NCI-H2107 (cell line): ENCODE measurements at places on chromosomes 5 and 9.

DNA sequence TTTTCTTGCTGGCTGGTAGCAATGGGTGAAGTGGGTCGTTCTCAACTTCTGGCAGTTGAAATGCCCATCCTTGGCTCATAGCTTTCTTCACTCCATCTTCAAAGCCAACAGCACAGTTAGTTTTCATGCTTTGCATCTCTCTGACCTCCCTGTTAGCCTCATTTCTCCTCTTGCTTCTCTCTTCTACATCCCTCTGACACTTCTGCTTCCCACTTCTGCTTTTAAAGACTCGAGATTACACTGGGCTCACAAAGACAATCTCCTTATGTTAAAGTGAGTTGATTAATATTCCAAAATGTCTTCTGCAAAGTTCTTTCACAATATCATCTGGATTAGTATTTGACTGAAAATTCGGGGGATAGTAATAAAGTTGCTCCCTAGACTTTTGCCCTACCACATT lies 684.8 kb upstream of the CCNG1 start:
- DNase-seq: no peak

GRCh38 chr9:127974001-127974768 lies 6.6 kb downstream of the EEIG1 start:
- DNase-seq: no peak

- no peak for DNase-seq
Observed at GRCh38 chr5:6801236-6801635, 88.0 kb downstream of the TENT4A start.

DNA sequence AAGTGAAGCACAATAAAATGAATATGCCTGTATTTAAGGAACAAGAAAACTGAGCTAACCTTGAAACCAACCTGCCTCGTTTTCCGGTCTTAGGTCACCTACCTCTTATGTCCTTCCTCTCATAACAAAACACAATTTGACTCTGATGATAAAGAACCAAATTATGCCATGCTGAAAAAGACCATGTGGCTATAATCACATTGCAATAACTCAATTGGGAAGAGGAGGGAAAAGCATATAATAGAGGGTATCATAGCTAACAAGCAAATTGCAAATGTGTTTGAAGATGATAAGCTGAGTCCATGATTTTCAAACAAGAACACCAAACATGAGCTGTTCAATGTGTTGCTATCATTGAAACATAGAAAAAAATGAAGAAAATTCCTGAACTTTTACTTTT lies 260.8 kb downstream of the PLK2 start:
- no peak for DNase-seq

DNA sequence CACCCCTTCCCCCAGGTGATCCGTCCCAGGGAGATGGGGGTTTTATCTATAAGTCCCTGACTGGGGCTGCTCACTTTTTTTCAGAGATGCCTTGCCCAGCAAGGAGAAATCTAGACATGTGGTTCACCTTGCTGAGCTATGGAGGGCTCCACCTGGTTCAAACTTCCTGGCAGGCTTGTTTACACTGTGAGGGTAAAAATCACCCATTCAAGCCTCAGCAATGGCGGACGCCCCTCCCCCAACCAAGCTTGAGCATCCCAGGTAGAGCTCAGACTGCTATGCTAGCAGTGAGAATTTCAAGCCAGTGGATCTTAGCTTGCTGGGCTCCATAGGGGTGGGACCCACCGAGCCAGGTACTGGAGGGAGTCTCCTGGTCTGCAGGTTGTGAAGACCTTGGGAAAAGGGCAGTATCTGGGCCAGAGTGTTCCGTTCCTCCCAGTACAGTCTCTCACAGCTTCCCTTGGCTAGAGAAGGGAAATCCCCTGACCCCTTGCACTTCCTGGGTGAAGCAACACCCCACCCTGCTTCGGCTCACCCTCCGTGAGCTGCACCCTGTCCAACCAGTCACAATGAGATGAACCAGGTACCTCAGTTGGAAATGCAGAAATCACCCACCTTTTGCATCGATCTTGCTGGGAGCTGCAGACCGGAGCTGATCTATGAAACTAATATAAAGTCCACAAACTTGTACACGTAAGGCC lies 231.7 kb downstream of the CTNND2 start:
- no peak for DNase-seq

DNA sequence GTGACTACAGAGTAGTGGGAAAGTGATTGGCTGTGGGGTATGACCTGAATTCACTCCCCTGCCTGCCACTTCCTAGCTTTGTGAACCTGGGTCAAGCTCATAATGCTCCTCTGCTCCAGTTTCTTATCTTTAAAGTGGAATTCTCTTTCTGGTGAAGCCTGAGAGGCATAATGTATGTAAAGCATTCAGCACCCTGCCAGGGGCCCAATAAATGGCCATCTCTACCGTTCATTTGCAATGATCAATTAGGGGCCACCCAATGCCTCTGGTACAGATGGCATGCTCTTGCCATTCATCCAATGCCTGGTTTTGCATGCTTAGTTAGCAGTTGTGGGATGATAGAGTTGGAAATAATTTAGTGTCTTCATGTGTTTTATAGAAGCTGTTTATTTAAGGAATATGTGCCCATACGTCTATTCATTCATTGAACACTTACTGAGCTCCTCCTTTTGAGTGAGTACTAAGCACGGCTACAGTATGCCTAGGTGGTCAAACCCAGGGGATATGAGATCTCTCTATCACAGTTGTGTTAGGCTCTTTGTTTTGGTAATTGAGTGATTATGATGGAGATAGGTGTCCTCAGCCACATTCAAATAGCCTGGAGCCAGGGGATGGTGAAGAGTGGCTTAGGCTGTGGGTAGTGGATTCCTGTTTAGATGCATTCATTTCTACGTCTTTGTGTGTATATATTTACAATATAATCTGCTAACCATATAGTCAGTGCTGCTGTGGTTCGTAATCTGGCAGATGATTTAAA lies 15.3 kb downstream of the ZNF462 start:
- DNase-seq: no peak

GRCh38 chr9:36315283-36315682 lies 57.0 kb upstream of the GNE start:
- DNase-seq: no peak

DNA sequence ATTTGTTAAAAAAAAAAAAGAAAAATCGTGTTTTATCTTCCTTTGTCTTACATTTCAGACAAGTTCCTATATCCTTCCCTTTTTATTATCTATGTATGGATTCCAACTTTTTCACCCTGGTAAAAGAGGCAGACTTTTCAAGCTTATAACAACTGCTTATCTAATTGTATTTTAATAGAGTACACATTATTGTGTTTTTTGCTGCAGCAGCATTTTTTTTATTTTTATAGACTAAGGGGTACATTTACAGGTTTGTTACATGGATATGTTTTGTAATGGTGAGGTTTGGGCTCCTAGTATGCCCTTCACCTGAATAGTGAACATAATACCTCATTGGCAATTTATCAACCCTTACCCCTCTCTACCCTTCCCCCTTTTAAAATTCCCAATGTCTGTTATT lies 195.0 kb upstream of the RGMB start:
- no peak for DNase-seq

- no peak for DNase-seq
Observed at GRCh38 chr5:143543358-143544255, 140.1 kb upstream of the NR3C1 start.

GRCh38 chr5:138659561-138659960 lies 84.4 kb upstream of the HSPA9 start:
- DNase-seq: no peak

GRCh38 chr5:110854200-110854599 lies 115.4 kb downstream of the SLC25A46 start:
- DNase-seq: no peak

DNA sequence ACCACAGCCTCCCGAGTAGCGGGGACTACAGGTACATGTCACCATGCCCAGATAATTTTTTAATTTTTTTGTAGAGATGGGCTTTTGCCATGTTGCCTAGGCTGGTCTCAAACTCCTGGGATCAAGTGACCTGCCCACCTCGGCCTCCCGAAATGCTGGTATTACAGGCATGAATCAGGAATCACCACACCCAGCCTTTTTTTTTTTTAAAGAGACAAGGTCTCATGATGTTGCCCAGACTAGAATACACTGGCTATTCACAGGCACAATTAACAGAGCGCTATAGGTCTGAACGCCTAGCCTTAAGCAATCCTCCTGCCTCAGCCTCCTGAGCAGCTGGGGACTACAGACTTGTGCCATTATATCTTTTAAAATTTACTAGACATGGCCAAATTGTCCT lies 36.1 kb downstream of the GEMIN5 start:
- DNase-seq: no peak

GRCh38 chr9:19380826-19381075 lies 715 bp upstream of the RPS6 start:
- DNase-seq: no peak

DNA sequence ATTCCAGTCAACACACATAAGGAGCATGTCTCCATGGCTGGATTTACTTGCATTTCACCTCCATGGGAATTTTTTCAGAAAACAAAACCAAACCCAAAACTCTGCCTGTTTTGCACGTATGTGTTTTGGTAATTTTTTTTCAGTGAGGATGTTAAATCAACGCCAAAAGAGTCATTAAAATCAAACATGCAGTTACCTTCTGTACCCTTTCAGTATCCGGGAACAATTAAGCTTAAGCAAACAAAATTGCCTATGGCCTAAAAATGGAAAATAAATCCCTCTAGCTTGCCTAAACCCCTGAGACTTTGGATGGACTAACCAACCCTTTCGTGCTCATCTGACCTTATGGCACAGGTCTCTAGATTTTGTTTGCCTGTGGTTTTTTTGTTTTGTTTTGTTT lies 209.2 kb upstream of the KLF4 start:
- no peak for DNase-seq
